NCI-H1092 treated with DMSO at 0.1 percent for 48 hours (cell line): ENCODE measurements at places on chromosomes 3 and 15.

DNA sequence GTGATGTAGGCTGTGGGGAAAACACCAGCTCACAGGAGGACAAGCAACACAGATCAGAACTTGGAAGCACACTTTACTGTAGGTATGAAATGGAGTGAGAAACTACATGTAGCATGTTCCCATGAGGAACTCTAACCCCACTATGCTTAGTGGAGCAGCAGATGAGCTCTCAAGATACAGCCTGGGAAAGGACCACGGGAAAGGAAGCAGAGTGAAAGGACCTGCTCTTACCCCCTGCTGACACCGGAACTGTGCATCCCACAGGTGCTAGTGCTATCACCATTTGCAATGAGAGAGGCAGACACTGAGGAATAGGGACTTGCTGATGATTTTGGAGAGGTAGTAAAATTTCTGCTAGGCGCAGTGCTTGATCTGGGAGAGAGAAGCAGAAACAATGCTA lies 28.6 kb downstream of the USP4 start:
- DNase-seq, result no peak

DNA sequence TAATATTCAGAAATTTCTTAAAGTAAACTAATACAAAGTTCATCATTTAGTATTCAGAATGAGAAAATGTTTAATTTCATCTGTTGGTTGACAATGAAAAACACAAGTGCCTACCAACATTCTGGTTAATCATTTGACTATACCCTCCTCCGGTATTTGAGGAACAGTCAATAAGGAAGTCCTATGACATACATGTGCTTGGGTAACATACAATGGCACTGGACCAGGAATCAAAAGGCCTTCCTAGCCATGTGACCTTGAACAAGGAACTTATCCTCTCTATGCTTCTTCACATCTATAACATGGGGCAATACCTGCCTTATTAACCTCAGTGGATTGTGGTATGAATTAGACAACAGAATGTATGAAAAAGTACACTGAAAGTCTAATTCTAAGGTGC lies 65.8 kb downstream of the ZNF280D start:
- no peak for DNase-seq

DNA sequence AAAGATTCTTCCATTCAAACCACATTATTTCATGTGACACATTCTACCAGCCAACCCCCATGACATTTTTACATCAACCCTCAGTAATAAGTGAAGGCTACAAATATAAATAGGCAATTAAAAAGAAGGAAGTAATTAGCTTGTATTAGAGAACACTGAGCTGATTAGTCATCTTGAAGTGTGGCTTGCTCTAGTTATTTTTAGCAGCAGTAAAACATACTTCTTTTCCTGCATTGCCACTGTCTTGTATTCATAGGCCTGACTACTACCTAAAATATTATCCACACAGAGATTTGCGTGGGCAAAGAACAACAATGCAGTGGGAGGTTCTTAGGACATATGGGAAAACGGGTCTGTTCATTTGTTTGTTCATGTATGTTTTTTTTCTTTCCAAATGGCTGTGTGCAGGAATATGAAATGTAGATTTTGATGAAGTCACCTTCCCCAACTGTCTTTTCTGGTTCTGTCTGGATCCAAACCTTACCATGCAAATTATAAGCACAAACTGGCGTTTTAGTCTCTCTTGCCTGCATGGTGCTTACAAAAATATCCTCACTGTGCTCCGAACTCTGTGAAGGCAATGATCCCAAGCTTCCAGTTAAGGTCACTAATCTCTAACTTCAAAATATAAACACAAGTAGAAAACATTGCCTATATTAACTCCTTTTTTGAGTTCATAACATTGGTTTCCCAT lies 31.5 kb upstream of the TM4SF4 start:
- DNase-seq, result no peak

GRCh38 chr3:196517919-196518318 lies 2.8 kb upstream of the SMCO1 start:
- DNase-seq, result peak; percentile 7

- no peak for DNase-seq
Observed at GRCh38 chr15:85396554-85396953, 16.2 kb downstream of the AKAP13 start.

- DNase-seq, result no peak
Observed at GRCh38 chr3:25532431-25533162, 104.5 kb downstream of the RARB start.

- no peak for DNase-seq
Observed at GRCh38 chr3:4795905-4796304, 183.3 kb upstream of the BHLHE40 start.

DNA sequence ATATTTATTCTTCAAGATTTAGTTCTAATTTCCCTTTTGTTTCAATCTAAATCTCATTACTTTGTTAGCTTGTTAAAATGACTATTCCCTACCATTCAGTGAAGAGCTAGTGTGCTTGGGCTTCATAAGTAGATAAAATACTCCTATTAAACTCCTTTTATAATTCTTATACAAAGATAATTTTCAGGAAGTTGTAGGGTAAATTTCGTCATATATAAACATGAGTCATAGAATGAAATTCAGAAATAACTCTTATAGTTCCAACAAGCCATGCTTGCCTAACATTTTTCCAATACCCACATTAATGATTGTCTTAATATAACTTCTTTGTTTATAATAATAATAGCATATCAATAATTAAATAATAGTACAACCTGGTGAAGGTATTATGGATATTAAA lies 407.3 kb downstream of the NAALADL2 start:
- no peak for DNase-seq

- no peak for DNase-seq
Observed at GRCh38 chr3:103791786-103792515, 1357.1 kb downstream of the ZPLD1 start.

GRCh38 chr15:62821384-62822131 lies 221.0 kb upstream of the TPM1 start:
- DNase-seq, result no peak

GRCh38 chr15:59160880-59161593 lies 45.6 kb upstream of the LDHAL6B start:
- DNase-seq, result peak; percentile 46
